RPMI8226 (cell line): ENCODE measurements at places on chromosomes 16 and 17.
A peak's percentile ranks its signal among the peaks of the same experiment; 100 is the strongest.

DNA sequence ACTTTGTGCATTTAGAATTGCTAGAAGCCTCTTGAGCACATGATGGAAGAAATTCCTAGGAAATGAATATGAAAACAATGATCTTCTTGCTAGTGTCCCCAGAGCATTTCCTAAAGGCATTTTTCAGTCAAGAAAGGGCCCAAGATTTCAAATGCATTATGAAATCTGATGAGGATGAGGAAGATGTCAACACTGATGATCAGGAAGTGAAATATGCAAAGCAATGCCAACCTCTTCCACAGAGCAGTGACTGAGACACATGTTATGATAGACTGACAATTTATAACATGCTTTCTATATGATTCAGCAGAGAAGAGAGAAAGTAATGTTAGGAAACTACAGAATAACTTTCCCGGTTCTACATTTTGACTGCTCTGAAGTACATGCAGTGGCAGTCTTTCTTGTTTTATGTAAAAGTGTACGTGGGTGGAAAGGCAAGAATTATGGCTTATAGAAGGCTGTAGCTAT lies 859.1 kb upstream of the GOT2 start:
- no peak for DNase-seq

DNA sequence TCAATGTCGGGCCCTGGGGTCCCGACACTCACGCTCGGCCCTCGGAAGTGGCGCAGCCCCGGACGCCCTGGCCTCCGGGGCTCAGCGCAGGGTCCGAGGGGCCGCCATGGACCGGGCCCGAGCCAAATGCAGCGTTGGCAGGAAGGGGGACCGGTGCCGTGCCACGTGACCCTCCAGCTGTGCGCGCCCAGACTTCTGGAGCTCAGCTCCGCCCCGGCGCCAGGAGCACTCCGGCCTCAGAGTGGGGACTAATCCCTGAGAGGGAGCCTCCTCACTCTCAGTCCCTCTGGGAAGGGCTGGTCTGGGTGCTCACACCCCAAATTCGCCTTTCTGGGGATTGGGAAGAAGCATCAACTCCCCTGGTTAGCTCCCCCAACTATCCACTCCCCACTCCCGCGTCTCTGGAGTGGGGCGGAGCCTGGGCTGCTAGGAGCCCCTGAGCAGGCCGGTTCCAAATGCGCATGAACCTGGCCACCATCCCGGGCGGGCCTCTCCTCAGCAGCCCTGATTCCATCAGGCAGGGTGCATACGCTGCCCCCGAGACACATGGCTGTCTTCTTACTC lies at the start of gene B3GNT9:
Gene B3GNT9, minus strand, starts transcription at position 166 of the 564 bp plus-strand sequence. CDS start 513 bp downstream, outside the sequence.
- DNase-seq: peak; percentile 80

GRCh38 chr17:18008496-18009268 lies 30.3 kb downstream of the ATPAF2 start:
- DNase-seq: no peak

GRCh38 chr17:6327007-6327406 lies 107.9 kb downstream of the AIPL1 start:
- DNase-seq: peak; percentile 5

GRCh38 chr17:58020401-58020800 lies 13.4 kb upstream of the SRSF1 start:
- no peak for DNase-seq

GRCh38 chr17:37553401-37553966 lies 55.7 kb downstream of the SYNRG start:
- DNase-seq: no peak

- DNase-seq: no peak
Observed at GRCh38 chr17:49914096-49914490, 54.9 kb upstream of the DLX4 start.

DNA sequence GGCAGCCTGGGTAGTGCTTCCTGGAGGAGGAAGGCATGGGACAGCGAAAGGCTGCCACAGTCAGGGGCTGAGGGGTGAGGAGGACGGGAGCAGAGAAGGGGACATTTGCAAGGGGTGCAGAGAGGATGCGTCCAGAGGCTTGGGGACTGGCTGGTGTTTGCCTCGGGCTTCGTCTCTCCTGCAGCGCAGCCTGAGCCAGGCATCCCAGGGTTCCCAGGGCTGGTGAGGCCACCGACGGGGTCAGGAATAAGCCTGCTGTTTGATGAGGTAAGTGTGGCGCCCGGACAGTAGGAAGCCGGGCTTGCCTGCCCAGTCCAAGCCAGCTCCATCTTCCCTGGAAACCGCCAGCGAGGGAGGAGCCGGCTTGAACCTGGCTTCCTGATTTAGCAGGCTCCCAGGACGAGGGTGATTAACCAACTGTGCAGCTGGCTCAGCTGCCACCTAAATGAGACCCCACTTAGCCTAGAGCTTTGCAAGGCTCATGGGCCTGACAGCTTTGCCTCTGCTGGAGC lies 47.8 kb downstream of the PITPNM3 start:
- no peak for DNase-seq

DNA sequence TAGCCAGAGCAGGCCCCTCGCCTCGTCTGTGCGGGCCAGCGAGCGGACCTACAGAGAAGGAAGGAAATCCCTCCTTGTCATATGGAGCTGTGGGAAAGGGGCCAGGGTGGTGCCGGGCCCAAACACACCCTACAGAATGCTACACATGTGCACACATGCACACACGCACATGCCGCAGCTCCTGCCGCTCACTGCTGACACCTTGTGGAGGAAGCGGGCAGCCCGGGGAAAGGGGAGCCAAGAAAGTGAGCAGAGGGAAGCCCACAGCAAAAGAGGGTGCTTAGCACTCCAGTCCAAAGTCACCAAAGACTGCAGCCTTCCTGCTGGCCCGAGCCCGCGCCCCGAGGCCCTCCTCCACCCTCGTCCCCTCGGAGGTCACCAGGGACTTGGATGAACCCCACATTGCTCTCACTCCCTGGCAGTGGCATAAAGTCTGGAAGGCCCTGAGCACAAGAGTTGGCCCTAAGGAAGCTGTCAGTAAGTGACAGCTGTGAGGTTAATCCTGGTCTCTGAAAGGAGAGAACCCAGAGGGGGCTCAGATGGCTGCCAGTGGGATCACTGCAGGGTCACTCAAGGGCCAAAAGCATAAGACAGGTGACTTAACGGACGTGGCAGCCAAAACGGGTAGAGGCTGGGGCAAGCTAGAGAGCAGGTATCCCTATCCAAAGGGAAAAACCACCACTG lies 68.2 kb downstream of the MYO18A start:
- peak; percentile 70 for DNase-seq

- DNase-seq: no peak
Observed at GRCh38 chr17:6313835-6314234, 121.1 kb downstream of the AIPL1 start.

- no peak for DNase-seq
Observed at GRCh38 chr17:69735285-69735684, 320.8 kb downstream of the MAP2K6 start.

GRCh38 chr16:2858245-2859025 lies 465 bp upstream of the PRSS22 start:
- DNase-seq: peak; percentile 76

DNA sequence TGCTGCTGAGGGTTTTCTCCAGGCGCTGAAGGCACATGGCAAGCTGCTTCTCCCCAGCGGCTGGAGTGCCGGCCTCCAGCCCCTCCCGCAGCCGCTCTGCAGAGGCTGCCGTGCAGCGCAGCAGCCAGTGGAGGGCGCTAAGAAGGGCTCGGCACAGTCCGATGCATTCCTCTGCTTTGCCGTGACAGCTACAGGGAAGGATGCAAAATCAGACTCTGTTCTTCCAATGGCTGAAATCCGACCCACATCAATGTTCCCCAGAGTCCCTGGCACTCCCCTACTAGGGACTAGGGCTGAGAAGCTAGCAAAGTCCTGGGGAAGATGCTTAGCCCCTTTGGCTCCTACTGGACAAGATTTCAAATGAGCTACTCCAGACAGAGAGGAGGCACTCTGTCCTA lies 19.0 kb downstream of the MED24 start:
- DNase-seq: no peak

DNA sequence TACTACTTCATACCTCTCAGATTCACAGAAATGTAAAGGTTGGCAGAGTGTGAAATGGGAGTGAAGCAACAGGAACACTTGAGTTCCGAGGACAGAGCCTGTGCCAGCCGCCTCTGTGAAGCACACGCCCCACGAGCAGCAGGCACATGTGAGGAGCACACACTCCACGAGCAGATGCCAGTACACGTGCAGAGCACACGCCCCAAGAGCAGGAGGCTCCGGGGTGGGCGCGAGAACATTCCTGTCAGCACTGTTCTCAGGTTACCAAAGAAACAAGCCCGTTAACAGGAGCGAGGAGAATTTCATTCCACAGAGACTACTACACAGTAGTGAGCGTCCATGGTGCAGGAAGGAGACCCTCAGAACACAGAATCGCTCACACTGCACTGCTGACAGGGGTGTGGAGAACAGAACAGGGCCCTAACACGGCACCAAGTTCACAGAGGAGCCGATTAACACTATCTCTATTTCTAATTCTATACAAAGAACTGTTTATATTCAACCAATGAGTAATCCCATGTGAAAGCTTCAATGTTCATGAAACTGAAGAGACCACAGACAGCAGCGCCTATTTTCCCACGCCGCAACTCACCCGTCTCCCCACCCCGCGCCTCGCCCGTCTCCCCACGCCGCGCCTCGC lies 40.1 kb downstream of the KLHDC4 start:
- no peak for DNase-seq

DNA sequence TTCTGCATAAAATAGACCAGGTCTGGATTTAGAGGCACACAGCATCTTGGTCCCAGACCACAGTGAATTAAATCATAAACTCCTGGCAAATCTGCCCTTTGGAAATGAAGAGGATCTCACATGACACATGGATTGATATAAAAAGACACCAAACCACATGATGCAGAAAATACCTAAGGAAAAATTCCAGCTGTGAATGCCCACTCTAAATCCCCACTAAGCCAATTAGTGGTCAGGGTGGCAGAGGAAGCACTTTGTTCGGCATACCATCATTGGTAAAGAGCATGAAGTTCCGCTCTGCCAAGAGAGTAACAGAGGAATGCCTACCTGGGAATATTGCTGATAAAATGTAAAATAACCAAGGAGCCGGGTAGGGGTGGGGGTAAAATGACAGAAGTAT lies 32.4 kb upstream of the NOL11 start:
- no peak for DNase-seq

- DNase-seq: no peak
Observed at GRCh38 chr16:57774705-57775285, 27.5 kb downstream of the KIFC3 start.

DNA sequence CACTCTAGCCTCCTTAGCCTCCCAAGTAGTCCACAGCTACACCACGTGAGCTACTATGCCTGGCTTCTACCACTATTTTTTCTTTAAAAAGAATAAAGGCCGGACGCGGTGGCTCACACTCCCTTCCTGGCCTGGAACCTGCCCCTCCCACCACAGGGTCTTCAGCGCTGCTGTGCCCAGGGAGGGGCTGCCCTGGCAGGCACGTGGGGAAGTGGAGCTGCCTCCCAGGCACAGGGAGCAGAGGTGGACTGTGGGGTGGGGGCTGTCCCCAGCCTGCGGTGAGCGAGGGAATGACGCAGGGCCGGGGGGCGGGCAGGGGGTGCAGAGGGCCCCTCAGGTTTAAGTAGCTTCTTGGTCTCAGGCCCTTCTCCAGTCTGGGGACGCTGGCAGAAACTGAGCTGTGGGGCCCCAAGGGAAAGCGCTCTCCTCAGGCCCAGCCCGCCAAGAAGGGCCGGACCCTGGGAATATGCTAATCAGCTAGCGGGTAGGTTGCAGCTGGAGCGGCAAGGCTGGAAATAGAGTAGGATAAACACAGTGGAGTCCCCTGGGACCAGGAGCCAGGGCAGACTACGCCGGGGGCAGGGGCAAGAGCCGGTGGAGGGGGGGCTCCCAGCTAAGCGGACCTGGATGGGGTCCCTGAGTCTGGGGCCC lies 46.8 kb downstream of the TIMM22 start:
- no peak for DNase-seq

- no peak for DNase-seq
Observed at GRCh38 chr16:8795818-8796217, 1.6 kb downstream of the TMEM186 start.

DNA sequence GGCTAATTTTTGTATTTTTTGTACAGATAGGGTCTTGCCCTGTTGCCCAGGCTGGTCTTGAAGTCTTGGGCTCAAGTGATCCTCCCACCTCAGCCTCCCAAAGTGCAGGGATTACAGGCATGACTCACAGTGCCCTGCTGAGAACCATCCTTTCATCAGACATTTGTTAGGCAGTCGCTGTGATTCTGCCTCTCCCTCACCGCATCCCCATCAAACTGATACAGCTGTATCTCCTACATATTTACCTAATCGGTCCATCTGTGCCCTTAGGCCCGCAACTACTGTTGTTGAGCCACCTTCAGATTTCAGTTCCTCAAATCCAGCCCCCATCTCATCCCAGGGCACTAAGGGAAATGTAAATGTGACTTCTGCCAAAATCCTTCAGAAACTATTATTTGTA lies 2.0 kb upstream of the SLC43A2 start:
- DNase-seq: peak; percentile 67

DNA sequence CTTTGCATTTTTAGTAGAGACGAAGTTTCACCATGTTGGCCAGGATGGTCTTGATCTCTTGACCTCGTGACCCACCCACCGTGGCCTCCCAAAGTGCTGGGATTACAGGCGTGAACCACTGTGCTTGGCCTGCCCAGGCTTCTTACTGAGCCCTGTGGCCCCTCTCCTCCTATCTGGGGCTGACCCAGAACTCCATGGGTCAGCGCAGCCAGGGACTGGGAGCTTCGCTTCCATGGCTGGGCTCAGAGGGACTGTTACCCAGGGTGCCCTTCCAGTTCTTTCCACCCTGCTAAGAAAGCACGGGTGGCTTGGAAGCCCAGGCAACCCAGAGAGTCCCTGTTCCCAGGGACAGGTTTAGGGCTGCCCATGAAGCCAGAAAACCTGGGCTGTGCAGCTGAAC lies 28.2 kb downstream of the SHISA6 start:
- DNase-seq: no peak

- DNase-seq: peak; percentile 17
Observed at GRCh38 chr17:50027881-50028735, 27.8 kb upstream of the ITGA3 start.

GRCh38 chr16:86051368-86052114 lies 152.6 kb downstream of the IRF8 start:
- DNase-seq: no peak

- DNase-seq: no peak
Observed at GRCh38 chr16:27311897-27312303, 1.9 kb upstream of the IL4R start.

GRCh38 chr17:4463818-4464476 lies 30.2 kb downstream of the SPNS3 start:
- no peak for DNase-seq

GRCh38 chr17:77968788-77969187 lies 10.3 kb downstream of the TNRC6C start:
- no peak for DNase-seq
